ENCODE measurements at places on chromosomes 5 and 9.

DNA sequence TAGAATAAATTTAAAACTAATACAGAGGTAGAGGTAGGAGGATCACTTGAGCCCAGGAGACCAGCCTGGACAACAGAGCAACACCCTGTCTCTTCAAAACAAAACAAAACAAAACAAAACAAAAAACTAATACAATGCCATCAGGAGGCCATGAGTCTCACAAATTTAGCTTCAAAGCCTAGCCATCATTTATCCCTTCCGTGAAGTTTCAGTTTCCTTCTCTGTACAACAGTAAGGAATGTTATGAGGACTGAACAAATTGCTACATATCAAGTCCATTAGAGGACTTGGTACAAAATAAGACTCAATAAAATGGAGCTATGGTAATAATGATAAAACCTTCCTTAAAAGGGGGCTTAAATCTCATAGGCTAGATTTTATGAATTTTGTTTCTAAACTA lies 60.8 kb downstream of the MAPKAP1 start:
- DNase-seq, result peak; percentile 45

DNA sequence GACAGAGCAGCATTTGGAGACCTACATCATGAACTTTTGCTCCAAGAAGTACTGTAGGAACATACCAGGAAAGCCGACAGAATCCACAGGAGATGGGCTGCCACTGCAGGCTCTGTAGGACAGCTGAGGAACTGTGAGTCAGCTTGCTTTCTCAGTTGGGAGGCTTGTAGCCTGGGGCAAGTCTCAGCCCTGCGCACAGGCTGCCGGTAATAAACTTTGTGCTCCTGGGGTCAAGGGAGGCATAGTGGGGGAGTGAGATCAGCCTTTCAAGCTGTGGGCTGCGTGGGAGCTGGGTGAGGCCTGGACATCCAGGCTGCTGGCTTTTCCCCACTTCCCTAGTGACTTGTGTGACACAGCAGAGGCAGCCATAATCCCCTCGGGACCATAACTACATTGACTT lies 718.0 kb upstream of the CDH10 start:
- DNase-seq, result no peak

DNA sequence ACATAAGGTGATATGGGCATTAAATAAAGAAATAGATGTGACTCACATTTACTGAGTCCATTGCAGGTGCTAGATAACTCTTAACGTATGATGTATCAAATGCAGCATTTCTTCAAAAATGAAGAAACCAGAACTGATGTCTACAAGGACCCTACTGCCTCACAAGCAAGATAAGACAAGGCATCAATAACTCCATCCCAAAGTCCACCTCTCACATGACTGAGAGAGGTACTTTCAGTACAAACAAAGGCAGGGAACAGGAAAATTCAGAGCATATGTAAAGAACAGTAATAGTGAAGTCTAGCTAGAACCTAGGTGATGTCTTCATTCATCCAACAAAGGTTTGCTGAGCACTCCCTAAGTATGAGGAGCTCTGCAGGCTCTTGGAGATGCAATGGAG lies 54.7 kb downstream of the KLHL3 start:
- DNase-seq, result no peak

GRCh38 chr5:12920527-12920926 lies 1016.3 kb upstream of the CTNND2 start:
- DNase-seq, result no peak

- DNase-seq, result no peak
Observed at GRCh38 chr9:14992081-14992480, 81.9 kb upstream of the FREM1 start.

DNA sequence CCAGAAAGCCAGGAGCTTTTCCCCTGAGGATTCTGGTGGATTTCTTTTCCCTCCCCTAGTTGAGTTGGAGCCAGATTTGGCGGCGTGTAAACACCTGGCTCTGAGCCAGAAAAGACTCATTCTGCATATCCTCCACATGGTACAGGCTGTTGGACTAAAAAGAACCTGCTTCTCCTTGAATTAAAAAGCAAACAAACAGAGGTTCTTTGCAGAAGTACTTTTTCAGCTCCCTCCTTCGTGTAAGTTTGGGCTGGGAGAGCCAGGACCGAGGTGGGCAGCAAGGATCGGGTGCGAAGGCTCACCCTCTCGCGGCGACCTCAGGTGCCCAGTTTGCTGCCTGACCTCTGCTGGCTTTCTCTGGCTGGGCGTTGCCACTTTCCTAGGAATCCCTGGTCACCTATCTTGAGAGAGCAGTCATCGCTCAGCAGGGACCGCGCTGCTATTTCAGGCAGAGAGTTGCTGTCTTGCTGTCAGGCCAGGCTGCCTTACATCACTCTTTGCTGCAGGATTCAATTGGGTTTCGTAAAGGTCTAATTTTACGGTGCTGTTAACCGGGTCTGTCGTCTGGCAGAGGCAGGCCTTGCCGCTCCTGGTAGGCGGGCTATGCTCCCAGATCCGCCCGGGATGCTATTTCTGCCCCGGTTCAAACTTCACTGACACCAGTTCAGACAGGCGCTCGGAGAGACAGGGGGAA lies 3.2 kb downstream of the PAPPA start:
- DNase-seq, result peak; percentile 83

DNA sequence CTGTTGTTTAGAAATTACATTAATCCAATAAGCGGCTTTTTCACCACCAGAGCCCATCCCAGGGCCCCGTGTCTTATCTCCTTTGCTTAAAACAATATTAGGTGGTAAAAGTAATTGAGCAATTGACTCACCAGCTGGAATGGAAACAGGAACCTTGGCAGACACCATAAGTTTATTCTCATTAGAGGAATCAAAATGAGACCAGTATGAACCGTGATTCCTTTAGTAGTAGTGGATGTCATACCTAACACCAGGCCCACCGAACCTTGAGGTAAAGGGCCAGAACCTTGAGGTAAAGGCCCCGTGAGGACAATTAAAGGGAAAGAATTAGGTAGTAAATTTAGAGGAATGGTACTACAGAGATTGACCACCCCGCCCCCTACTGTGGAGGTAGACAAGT lies 16.5 kb downstream of the HSDL2 start:
- no peak for DNase-seq

DNA sequence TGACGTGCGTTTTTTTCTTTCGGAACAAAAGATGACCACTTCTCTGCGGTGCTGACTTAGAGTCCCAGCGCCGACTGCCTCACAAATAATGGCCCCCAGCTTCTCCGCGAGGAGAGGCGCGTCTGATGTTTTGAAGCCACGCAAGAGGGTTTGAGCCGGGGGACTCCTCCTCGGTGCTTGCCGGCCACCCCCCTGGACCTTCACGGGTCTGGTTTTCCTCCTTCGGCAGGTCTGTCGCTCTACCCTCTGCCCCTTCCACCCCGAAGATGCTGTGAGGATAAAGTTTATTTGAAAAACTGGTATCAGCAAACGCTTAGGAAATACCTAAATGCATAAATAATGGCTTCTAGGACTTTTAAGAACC lies 584 bp downstream of the USP20 start:
- DNase-seq, result peak; percentile 45

DNA sequence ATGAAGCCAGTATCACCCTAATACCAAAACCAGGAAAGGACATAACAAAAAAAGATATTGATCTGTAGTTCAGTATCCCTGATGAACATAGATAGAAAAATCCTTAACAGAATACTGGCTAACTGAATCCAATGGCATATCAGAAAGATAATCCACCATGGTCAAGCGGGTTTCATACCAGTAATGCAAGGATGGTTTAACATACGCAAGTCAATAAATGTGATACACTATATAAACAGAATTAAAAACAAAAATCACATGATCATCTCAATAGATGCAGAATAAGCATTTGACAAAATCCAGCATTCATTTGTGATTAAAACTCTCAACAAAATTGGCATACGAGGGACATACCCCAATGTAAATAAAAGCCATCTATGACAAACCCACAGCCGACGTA lies 110.9 kb downstream of the AOPEP start:
- DNase-seq, result no peak

GRCh38 chr5:7398596-7399280 lies 2.8 kb downstream of the ADCY2 start:
- no peak for DNase-seq

- DNase-seq, result no peak
Observed at GRCh38 chr9:28923351-28923750, 1350.1 kb upstream of the C9orf72 start.

GRCh38 chr5:176837707-176838115 lies 27.4 kb downstream of the UNC5A start:
- DNase-seq, result peak; percentile 86

DNA sequence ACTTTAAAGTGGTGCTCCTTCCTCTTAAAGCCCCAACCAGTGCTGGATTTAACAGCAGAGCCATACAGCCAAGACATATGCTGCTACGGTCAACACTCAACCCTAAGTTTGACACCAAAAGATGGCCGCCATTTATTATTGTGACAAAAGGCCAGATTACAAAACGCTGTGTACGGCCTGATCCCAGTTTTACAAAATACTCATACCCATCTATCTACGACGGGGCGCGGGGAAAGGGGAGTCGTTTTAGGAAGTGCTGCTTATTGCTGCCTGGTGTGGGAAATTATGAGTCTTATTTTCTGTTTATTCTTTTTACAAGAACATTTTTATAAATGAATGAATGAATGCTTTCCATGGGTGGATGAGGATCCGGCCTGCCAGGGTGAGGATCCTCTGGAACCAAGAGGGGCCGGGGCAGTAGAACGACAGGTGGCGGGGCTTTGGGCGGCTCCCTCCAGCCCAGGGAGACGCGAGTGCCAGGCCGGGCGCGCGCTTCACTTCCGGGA lies 457 bp upstream of the IDNK start:
- peak; percentile 27 for DNase-seq

DNA sequence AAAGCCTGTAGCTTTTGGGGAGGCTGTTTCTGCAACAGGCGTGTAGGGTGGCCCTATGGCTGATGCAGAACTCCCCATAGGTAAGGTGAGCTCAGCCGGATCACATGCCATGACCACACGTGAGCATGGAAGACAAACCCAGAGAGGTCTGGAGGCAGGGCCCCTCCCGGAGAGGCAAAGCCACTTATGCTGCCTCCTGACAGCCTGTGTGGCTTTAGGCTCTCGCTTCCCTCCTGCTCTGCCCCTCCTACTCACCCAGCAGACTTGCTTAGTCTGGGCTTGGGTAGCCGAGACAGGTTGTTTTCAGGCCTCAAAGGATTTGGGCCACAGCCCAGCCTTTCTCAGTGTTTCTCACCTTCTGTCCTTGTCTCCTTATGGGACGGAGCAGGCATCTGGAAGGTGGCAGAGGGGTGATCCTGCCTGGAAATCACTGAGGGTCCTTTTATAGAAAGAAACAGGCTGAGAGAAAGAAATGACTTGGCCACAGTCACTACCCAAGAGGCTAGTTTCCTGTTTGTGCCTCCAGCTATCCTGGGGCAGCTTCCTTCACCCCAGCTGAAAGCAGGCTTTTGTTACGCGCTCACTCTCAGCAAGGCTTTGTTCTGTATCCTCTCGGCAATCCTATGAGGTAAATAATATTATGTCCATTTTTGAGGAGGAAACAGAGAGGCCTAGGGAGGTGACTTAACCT lies 89.9 kb downstream of the DAB2IP start:
- no peak for DNase-seq

DNA sequence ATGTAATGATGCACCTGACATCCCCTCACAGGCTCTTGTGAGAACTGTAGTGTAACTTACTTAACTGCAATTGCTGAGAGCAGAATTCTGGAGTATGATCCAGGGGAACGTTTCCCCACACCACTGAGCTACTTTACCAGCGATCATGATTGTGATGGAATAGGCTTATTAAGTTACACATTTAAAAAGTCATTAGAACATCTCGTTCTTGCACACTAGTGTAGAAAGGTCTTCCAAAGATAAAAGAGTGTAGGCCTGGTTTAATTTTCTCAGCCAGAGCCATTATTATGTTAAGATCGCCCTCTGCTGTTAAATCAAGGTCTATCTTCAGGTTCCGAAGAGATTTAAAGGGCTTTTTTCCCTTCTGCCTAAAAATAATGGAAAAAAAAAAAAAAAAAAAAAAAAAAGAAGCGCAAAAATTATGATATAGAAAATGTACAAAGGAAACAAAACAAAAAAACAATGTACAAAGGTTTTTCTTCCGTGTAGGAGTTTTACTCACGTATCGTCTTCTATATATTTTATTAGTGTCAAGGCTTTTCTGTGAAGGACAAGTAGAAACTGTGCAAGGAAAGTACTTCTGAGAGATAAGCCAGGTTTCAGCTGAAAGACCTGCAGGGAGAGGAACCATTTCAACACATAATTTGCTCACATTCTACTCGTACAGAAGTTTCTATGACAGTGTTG lies 18.6 kb upstream of the MOB3B start:
- DNase-seq, result peak; percentile 56

- DNase-seq, result no peak
Observed at GRCh38 chr5:160485364-160485969, 63.8 kb downstream of the PTTG1 start.

GRCh38 chr9:98105006-98105405 lies 14.0 kb downstream of the TRIM14 start:
- DNase-seq, result no peak

- no peak for DNase-seq
Observed at GRCh38 chr5:116438979-116439554, 135.6 kb downstream of the SEMA6A start.

- DNase-seq, result no peak
Observed at GRCh38 chr5:110195288-110195687, 505.6 kb downstream of the MAN2A1 start.

DNA sequence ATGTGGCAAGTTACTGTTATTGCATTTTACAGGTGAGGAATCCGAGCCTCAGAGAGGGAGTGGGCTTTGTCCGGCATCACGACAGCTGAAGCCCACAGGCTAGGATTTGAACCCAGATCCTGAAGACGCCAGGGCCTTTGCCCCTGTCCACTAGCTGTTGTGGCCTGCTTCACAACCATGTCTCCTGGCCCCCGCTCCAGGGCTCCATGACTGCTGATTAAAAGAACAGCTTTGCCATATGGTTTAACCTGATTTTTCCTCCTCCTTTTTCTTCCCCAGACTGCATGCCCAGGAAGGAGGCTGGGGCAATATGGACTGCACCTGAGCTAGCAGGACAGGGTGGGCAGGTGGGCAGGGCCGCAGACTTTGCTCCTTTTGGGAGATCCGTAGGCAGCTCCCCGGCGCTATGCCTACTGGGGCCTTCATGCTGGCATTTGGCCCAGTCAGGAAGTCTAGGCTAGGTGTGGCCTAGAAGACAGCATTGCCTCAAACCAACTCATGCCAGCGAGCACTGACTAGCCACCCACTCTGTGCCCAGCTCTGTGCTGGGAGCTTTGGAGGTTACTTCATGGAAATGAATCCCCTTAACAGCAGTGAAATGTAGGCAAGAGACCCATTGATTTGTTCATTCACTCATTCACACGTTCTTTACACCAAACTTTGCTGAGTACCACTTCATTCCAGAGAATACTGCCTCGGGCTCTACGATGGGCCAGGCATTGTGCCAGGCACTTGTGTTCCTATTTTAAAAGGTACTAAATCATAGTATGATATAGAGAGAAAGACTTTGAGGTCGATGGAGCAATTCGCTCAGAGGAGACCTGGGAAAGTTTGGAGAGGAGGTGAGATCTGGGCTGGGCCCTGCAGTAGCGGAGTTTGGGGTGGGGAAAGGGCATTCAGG lies 94.3 kb upstream of the CPEB4 start:
- DNase-seq, result no peak

DNA sequence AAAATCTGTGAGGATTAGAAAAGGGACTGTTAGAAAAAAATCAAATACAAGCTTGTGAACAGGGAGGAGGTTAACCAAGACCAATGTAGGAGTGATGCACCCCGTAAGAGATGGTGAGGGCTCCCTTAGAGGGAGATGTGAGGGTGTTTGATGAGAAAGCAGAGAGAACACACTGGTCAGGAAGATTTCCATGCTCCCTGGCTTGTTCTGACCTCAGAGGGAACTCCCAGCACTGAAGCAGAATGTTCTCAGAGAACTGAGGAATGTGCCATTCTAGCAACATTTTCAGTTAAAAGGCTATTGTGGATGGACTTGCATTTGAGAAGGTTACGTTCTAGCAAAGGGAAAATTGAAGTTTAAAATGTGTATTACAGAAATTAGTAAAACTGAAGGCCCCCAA lies 110.6 kb downstream of the HTR4 start:
- DNase-seq, result no peak
